ENCODE measurements at places on chromosomes 5 and 9.

DNA sequence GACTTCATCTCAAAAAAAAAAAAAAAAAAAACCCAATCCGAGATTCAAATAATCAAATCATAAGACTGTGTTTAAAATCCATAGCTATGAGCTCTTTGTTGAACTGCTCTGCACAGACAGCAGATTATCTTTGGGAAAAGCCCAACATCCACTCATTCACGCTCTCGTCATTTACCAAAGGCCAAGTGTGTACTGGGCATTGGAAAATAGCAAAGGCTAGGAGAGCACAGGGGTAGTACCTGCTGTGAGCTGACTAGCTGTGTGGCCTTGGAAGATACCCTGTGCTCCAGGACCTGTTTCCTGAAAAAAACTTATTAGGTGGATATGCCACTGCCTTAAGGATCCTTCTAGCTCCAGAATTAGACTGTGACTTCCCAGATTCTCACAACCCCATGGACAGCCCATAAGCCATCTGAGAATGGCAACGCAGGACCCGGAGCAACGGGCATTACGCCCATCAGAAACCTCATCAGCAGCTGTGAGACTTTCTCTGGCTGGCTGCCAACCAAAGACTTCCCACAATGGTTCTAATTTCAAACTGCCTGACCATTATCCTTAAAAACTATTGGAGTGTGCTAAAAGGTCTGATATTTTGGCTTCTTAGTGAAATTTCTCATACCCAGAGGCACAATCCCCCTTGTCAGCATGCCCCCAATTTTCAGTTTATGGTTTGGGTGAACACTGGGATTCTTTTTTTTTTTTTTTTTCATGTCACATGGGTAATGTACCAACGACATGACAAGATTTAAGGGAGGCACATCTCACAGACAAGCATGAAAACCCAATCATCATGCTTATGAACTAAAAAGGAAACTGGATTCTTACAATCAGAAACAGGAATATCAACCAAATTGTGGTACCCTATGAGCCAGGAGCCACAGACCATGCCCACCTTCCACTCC is 16.8 kb downstream of the SERINC5 start:
- DNase-seq, result no peak

DNA sequence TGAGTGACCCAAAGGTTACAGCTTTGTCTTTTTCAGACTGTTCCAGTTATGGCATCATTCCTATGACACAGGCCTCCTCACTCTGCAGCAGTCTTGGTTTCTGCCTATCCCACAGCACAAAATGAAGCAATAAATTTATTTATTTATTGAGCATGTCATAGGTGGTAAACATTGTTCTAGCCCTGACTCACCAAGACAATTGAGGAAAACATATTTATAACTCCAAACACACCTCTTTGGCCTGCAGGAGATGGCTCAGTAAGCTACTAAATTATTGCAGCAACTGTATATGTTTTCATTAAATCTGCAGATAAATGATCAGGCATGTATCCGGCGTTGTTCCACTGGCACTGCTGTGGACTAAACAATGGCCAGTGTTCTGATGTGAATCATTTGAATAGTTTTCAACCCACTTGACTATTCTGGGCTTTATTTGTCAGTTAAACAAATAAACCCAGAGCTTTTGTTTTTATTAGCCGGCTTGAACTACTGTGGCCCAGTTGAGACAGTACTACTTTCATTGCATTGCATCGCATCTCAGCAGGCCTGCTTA is 83.2 kb downstream of the FOXD1 start:
- no peak for DNase-seq

DNA sequence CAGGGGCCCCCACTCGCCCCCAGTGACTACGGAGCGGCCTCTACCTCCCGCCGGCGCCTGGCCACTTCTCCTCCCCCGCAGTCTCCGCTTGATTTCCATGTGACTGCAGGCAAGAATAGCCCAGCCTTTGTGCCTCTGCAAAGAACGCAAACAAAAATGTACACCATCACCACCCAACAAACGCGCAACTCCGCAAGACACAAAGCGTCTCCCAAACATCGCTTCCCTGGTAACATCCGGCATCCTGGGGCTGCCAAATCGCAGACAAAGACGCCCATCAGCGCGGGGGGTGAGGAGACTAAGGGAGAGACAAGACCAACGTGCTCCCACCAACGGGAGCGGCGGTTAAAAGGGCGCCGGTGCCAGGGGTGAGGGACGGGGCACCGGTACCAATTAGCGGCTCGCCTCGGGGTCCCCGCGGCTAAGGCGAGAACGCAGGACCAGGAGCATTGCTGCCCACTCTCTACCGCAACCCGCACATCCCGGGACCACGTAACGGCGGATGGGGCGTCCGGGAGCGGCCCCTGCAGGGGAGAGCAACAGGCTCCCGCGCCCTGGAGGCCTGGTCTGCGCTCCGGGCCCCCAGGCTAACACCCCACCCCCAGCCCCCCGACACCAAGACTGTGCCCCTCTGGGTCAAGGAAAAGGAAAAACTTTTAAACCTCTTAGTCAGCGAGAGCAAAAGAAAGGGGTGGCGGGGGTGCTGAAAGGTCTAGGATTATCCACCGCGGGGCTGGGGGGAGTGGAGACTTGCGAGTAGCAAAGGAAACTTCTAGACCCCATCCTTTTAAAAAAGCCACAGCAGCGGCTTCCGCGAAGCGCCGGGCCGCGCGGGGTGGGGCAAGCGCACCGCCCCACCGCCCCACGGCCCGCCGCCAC is 885 bp downstream of the MPDZ start:
- no peak for DNase-seq

GRCh38 chr9:77097335-77097734 is 77.9 kb downstream of the FOXB2 start:
- DNase-seq, result no peak

DNA sequence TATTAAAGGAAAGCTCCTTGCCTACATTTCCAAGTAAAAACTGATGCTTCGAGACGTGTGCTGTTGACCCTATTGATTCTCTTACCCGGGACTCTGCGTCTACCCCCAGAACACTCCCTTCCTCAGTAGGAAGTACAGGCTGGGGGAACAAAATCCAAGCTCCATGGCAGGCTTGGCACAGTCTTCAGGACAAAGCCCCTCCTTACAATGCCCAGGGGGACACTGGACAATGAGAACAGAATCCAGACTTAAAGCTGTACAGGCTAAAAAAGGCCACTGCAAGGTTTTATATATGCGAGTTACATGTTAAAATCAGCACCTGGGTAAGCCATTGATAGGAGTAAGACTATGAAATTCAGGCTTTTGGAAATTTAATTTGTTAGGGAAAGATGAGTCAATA is 250.6 kb upstream of the DAPK1 start:
- DNase-seq, result no peak

DNA sequence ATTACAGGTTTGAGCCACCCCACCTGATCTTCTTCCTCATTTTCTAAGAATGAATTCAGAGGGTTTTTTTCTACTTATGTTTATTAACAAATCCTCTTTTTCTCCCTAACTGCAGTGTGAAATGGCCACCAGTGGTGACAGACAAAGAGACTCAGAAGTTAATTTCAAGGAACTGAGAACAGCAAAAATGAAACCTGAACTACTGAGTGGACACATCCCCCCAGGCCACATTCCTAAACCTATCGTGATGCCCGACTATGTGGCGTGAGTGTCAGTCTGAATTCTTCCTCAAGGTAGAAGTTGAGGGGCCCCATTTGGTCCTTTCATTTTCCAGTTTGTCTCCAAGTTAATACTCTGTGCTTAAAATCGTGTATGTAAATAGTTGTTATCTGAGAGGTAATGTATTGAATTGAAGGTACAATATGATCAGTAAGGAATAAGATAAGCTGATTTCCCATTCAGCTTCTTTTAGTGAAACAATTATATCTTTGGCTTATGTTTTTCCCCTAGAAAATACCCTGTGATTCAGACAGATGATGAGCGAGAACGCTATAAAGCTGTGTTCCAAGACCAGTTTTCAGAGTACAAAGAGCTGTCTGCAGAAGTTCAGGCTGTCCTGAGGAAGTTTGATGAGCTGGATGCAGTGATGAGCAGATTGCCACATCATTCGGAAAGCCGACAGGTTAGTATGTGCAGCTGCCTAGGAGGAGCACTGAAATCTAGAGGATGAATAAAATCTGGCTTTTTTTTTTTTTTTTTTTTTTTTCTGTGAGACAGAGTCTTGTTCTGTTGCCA is 17.7 kb downstream of the MARVELD2 start:
- peak; percentile 2 for DNase-seq

- DNase-seq, result no peak
Measured at GRCh38 chr5:10579536-10580521, 16.0 kb downstream of the ANKRD33B start.

- DNase-seq, result no peak
Measured at GRCh38 chr5:138568061-138568824, 7.0 kb downstream of the HSPA9 start.

GRCh38 chr9:105418588-105419500 is 29.0 kb upstream of the FSD1L start:
- DNase-seq, result peak; percentile 19

- no peak for DNase-seq
Measured at GRCh38 chr9:36046923-36047322, 10.2 kb downstream of the RECK start.

DNA sequence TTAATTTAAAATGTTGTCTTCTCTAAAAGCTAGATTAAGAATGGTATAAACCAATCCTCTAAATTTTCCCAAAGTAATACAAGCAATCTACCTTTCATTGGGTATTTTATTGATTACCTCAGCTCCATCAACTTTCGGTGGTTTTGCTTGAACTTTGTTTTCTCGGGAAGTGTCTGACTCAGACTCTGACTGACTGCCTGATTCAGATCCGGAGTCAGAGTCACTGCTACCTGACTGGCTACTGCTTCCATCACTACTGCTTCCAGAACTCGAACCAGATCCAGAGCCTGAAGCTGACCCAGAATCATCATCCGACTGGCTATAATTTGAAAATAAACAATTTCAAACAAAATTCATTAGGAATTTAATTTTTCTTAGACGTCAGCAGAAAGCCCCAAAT is 24.0 kb downstream of the CHD1 start:
- DNase-seq, result no peak

GRCh38 chr5:175444060-175444904 is at the start of gene DRD1:
DRD1 (minus strand) TSS chr5:175444182; CDS start chr5:175443099, 1,083 bp downstream.
- DNase-seq, result peak; percentile 25

GRCh38 chr9:91141407-91141965 is 220.2 kb downstream of the AUH start:
- DNase-seq, result no peak

DNA sequence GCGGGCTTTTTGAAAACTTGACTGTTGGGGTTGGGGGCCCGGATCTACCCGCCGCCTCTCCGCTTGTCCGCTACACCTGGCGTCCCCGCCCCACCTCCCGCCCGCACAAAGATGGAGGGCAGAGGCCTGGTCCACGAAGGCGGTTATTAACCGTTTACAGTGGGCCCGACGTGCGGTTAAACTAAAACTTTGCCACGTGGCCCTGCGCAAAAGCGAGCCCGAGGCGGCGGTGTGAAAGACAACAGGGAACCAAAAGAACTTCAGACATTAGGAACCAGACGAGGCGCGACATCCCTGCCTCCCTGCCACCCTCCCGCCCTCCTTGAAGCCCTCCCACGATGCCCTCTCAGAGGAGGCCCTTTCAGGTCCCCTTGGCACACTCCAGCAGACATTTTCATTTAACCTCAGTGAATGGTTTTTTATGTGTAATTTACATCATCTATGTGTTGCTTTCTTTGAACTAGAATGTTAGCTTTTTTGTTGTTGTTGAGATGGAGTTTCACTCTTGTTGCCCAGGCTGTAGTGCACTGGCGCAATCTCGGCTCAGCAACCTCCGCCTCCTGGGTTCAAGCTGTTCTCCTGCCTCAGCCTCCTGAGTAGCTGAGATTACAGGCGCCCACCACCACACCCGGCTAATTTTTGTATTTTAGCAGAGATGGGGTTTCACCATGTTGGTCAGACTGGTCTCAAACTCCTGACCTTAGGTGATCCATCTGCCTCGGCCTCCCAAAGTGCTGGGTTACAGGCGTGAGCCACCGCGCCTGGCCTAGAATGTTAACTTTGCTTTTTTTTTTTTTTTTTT is 999 bp upstream of the HNRNPA0 start:
- no peak for DNase-seq

GRCh38 chr9:18825656-18826170 is 207.3 kb downstream of the SAXO1 start:
- DNase-seq, result no peak

DNA sequence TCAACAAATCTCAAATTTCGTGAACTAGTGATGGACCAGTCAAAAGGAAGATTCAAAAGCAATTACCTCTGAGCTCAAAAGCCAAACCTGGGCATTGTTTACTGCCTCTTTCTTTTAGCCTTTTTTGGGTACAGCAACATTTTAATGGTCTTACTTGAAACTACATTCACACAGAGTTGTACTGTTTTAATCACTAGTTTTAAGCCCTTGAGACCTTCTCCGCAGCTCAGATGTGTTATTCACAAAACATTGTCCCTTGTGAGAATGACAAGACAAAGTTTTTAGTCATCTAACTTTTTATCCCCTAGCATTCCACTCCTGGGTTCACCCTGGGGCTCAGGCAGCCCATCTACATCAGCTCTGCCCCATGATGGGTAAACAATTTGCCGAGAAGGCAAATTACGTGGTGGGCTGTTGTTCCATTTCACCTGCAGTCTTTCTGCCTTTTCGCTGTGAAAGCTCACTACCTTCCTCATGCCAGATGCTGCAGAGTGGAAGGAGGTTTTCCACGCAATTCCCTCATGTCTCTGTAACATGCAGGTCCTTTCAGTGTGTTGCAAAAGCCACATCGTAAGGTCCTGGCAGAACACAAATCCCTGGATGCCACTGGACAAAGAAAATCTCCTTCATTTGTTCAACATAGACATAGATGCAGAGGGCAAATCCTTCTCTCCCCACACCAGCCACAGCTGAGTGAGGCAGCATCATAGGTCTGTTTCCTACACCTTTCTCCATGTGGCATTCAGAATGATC is 175.7 kb downstream of the EBF1 start:
- no peak for DNase-seq

GRCh38 chr9:123309611-123310010 is 41.2 kb upstream of the STRBP start:
- no peak for DNase-seq

- DNase-seq, result no peak
Measured at GRCh38 chr5:206406-206805, 11.5 kb downstream of the CCDC127 start.

DNA sequence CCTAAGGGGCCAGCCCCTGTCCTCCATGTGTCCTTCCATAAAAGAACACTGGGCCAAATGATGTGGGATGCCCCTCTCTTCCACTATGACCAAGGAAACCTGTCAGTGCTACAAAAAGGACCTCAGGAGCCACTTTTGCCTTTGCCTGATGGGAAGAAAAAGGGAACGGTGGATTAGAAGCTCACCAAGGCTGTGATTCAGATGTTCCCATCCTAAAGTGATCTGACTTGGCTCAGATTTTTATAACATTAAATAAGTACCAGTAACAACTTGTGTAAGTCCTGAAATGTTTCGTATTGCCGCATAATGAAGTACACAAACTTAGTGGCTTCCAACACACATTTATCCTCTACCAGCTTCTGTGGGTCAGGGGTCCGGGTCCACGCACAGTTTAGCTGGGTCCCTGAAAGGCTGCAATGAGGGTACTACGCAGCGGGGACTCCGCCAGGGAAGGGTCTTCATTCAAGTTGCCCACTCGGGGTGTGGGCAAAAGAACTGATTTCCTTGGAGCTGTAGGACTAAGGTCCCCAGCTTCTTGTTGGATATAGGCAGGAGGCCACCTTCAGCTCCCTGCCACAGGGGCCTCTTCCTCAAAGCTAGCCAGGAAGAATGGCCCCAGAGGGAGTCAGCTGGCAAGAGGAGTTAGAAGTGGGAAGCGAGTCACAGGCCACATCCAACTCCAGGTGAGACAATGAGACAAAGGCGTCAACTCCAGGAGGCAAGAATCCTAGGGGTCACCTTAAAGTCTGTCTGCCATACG is 60.4 kb downstream of the RAPGEF1 start:
- no peak for DNase-seq
